ENCODE measurements at places on chromosomes 6 and 20.

DNA sequence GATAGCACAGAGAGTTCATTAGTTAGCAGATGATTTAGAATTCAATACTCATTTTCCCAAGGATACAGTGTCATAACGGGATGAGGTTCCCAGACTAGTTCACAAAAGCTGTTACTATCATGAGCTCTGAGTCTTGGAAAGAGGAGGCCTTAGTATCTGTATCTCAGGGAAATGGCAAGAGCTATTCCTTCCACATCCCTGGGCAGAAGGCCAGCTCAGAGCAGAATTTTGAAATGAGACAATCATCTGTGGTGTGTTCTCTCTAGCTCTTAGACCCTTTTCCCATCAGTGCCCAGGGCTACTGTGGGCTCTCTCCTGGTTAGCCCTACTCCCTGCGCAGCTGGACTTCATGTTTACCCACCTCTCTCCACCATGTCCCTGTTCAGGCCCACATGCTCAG is 64.5 kb downstream of the JAG1 start:
- DNase-seq = no peak

DNA sequence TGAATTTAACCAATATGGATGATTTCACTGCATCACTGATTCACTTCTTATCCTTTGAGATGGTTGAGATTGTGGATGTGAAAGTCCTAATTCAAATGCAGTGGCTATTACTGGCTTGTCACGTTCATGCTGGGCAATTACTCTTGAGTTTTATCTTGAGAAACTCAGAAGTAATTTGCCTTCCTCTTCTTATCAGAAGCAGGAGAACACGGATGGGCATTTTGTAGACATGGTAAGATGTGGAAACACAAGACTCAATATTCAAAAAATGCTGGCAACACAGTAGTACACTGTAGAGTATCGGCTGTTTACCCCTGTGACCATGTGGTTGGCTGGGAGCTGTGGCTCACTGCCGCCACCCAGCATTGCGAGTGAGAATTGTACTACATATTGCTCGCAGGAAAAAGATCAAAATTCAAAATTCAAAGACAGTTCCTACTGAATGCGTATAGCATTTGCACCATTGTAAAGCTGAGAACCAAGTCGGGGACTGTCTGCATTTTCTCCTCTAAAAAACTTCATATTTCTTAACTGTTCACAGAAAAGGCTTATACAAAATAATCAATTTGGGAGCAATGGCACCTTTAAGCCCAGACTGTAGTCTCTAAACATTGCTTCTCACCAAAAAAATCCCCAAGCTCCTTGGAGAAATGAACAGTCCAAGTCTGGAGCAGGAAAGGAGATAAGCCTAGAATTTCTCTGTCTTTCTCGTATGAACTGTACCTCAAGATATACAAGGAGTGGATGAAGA is 61.9 kb upstream of the ELOVL5 start:
- peak; percentile 88 for DNase-seq

DNA sequence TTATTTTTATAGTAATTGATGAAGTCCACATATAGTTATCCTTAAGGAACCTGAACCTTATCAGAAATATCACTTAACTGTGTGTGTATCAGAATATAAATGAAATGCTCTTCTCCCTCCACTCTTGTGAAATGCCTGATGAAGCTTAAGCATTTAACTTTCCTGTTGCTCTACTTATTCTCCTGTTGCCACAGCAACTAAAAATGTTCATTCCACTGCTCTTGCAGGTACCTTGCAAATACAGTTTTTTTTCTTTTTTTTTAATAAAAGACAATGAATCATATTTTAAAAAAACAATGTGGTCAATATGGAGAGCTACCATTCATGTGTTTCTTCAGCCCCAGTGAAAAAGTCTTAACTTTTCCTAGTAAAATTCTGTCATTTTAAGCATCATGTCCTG is 210.3 kb downstream of the RFPL4B start:
- DNase-seq = no peak

GRCh38 chr6:106572436-106572835 is 56.9 kb downstream of the RTN4IP1 start:
- no peak for DNase-seq

- peak; percentile 89 for DNase-seq
Measured at GRCh38 chr6:155717374-155717773, 261.7 kb upstream of the NOX3 start.

GRCh38 chr6:105692613-105693215 is 289.8 kb upstream of the PREP start:
- DNase-seq = peak; percentile 78

GRCh38 chr6:68876792-68877493 is 241.9 kb downstream of the ADGRB3 start:
- peak; percentile 67 for DNase-seq

DNA sequence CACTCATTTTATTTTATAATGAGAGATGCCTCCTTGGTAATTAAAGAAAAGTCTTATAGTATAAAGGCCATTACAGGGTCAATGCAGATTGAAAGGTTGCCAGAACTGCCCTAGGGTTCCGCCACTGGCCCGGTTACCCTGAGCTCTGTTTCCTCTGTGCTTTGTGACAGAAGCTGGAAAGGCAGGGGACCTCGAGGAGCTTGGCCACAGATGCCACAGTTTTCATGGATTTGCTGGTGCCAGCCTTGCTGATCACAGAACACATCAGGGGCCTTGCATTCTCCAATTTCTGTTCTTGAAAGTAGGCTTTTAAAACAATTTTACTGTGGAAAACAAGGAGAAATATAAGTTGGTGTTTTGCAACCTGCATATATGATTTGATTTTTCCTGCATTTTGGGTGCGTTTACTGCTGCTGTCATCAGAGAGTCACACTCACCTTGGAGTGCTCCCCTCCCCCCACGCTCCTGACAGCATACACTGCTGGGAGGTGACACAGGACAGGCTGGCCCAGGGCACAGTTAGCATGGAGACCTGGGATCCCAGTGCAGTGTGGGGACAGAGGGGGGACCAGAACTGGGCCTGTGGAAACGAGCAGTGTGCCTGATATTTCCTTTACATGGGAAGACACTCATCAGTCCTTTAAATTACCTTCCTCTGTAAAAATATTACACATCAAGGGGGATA is 142.8 kb downstream of the CFAP61 start:
- no peak for DNase-seq

DNA sequence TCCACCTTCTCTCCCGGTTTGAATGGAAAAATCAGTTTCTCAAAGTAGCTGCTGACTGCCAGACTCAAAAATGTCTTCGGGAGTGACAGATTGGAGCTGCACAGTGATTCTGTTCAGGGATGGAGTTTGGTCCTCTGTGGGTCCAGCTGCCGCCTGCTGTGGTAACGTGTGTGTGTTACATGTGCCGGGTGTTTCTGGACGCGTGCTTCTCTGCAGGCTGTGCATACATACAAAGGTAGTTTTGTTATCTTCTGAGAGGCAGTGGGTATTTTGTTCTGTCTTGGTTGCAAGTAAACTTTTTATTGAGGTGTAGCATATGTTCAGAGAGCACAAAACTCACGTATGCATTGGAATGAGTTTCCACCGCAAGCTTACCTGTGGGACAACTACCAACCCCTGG is 41.3 kb upstream of the NAA20 start:
- DNase-seq = no peak

DNA sequence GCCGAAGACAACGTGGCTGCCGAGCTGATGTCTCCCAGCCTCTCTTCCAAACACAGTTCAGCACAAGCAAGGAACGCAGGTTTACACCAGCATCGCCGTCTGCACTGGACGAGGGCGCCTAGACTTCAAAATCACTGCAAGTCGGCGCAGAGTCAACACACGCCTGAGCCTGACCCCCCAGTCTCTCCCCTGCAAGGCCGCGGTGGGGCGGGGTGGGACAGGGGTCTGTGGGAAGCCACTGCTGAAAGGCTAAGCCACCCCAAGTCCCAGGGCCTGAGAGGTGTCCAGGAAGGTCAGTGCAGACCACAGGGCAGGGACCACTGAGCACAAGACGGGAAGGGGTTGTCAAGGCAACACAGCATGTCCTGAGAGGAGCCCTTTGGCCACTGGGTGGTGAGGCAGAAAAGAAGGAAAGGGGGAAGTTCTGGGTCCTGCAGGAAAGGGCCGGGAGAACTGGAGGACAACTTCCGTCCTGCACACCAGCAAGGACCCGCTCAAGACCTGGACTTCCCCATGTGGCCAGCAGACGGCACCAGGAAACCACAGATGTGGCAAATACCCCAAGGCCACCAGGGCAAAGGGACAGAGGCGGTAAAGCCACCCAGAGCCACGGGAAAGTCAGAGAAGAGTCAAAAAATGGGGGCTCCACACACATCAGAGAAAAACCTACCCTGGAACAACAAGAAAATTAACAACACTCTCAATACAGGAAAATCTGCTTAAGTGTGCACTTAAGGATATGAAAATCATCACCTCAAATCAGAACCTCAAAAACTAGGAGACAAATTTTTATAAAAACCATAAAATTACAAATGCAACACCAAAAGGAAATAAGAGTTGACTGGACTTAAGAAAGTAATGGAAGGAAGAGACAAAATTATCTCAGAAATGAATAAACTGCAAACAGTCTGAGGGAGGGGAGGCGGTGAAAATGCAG is 84.8 kb downstream of the TAF4 start:
- peak; percentile 11 for DNase-seq

- no peak for DNase-seq
Measured at GRCh38 chr6:169112483-169113320, 140.9 kb downstream of the THBS2 start.

GRCh38 chr6:104699593-104700329 is 160.0 kb downstream of the HACE1 start:
- DNase-seq = no peak

DNA sequence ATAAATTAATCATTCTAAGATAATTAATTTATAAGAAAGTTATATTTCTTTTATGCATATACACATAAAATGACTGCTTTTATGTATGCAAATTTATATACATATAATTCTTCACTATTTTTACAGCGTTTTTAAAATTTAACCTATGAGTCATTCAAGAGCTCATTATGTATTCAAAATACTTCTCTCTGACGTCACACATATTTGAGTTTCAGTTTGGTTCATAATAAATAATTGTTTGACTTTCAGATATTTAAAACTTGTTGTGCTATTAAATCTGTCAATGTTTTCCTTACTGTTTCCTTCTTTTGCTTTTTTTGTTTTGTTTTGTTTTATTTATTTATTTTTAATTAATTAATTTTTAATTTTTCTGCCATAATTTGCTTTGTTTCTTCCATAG is 467.5 kb upstream of the ADGRB3 start:
- no peak for DNase-seq

DNA sequence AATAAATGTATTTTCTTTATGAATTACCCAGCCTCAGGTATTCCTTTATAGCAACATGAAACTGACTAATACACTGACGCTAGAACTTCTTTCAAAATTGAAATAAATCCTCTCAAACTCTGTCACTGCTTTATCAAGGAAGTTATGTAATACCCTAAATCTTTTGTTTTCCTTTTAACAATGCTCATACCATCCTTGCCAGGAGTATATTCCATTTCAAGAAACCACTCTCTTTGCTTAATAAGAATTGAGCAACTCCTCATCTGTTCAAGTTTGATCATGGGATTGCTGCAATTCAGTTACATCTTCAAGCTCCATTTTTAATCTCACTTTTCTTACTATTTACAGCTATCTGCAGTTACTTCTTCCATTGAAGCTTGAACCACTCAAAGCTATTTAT is 707.6 kb upstream of the MARCKS start:
- DNase-seq = no peak

DNA sequence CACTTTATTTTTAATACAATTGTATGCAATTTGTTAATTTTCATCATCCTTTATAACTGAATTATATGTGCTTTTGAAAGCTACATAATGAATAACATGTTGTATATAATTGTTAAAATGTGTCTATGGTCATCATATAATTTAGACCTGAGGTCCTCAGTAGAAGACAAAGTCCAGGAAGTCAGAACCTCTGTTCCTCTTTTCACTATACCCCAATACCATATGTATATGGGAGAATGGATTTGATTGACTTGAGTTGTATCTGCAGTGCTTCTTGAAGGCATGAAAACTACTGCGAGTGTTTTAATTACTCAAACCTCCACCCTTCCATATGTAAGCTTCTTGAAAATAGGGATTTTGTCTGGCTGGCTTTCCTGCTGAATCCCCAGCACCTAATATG is 140.7 kb upstream of the NEDD9 start:
- DNase-seq = no peak

GRCh38 chr6:144284478-144284782 is 705 bp upstream of the UTRN start:
- no peak for DNase-seq

DNA sequence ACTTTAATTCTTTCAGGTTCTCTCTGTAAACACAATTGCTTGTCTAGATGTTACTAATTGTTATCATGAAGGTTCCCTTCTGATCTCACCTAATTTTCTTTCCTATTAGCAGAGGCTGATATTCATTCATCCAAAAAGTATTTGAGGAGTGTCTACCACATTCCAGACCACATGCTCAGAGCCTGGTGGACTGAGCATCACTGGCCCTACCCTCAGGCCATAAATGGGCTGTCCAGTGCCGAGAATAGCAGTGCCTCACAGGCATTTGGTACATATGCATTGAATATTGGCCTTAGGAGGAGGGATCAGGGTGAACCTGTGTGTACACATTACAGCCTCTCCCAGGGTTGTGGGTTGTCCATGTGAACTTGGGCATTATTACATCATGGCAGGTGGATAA is 40.4 kb upstream of the PRELID3B start:
- no peak for DNase-seq

DNA sequence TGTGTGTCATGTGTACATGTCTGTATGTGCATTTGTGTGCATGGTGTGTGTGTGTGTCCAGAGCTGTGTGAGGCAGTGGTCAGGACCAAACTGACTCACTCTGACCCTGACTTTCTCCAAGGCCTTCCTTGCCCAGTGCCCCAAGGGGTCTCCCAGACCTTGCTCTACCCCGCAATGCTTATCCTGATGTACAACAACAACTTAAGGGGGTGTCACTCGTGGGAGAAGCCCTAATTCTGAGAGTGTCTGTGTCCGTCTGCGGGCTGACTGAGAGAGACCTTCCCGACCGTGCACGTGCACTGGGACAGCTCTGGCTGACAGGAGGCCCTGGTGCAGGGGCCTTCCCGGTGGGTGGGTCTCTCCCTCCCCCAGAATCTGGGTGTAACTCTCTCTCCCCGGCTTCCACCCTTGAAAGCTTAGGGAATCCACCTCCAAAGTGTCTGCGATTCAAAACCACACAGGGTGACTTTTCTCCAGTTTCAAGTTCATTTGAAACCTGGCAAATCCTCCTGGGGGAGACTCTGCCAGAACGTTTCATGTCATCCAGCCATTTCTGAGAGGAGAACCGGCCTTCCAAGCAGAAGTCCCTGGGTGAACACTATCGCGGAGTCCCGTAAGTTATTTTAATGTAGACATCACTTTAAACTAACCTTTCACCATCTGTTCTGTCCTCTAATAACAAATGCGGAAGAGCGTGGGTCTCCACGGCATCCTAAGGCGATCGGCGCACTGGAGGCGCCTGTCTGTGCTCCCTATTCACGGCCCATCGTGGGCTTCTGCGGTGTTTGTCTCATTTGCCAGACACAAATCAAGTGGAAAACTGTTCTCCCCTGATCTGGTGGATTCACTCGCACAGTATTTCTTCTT is 225.5 kb downstream of the TAF4 start:
- DNase-seq = no peak

- DNase-seq = no peak
Measured at GRCh38 chr6:40569162-40569910, 17.8 kb downstream of the LRFN2 start.
